ENCODE measurements at places on chromosomes 1 and 21.

DNA sequence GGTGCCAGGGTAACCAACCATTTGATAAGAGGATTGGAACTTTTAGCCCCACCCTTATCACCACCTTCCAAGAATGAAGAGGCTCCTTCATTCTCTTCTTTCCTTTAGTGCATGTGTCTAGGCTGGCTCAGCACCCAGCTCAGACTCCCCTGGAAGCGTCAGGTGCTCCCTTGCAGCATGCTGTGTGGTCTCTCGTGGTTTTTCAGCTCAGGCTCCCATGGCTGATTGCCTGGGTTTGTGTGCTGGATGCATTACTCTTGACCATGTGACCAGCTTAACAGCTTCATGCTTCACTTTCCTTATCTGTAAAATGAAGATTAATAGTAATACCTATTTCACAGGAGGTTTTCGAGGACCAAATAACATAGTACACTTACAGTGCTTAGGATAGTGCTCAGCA is 198.4 kb downstream of the HHAT start:
- no peak for DNase-seq

DNA sequence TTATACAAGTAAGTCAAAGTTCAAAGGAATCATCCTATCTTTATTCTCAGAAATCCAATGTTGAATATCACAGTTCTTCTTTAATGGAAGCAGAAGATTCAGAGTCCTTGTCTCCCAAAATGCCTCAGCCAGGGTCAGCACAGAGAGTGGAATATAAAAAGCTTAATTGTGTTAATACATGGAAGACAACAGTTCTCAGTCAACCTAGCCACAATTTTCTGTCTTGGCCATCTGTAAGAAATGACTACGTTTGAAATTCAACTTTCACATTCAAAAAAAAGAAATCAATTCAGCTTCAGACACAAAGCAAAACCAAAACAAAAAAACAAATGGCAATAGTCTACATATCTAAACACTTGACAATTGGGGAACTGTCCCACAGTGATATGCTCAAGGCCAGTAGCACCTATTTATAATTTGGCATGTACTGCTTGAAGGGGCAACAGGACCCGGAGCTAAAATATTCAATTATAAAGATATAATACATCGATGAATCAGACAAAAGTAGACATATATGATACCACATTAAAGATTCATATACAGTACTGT is 27.3 kb upstream of the GLIS1 start:
- no peak for DNase-seq

GRCh38 chr1:189205863-189206262 is 1271.8 kb downstream of the BRINP3 start:
- DNase-seq: no peak

- DNase-seq: no peak
Observed at GRCh38 chr1:159170639-159171038, 776 bp upstream of the CADM3 start.

DNA sequence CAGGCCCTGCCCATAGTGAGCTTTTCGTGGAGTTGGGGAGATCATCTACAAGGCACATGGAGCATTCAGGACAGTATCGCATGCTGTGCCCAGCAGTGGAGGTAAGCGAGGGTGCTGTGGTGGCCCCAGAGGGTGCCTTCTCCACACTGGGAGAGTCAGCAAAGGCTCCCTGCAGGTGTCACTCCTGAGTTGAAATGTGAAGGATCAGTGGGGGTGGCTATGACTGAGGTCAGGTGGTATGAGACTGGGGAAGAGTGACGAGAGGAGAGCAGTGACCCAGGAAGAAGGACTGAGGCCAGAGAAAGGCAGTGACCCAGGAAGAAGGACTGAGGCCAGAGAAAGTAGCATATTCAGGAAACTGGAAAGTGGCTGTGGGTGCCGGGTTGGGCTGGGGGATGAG is 53.0 kb downstream of the SPAG17 start:
- no peak for DNase-seq

- no peak for DNase-seq
Observed at GRCh38 chr21:34342476-34342875, 21.3 kb upstream of the KCNE2 start.

- no peak for DNase-seq
Observed at GRCh38 chr21:39385299-39386145, 36.6 kb upstream of the HMGN1 start.

DNA sequence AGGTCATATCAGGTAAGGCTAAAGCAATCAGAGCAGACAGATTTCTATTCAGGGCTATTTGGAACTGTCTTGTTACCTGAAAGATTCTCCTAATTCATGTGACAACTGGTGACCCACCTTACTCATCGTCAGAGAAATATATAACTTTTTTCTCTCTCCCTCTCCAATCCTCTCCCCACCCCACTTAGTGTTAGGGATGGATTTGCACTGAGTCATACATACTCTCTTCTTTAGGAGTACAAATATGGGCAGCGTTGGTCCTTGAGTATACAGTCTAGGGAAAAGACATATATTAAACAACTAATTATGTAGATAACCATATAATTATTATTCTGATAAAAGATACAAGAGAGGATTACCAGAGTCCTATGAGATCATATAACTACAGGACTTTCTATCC is 246.3 kb downstream of the HHIPL2 start:
- no peak for DNase-seq

All from HTR-8/SVneo (cell line).